NT2/D1 (cell line): ENCODE measurements at places on chromosomes 4 and X.

- DNase-seq, result peak; percentile 36
Observed at GRCh38 chr4:5399790-5400421, 308.5 kb downstream of the EVC2 start.

DNA sequence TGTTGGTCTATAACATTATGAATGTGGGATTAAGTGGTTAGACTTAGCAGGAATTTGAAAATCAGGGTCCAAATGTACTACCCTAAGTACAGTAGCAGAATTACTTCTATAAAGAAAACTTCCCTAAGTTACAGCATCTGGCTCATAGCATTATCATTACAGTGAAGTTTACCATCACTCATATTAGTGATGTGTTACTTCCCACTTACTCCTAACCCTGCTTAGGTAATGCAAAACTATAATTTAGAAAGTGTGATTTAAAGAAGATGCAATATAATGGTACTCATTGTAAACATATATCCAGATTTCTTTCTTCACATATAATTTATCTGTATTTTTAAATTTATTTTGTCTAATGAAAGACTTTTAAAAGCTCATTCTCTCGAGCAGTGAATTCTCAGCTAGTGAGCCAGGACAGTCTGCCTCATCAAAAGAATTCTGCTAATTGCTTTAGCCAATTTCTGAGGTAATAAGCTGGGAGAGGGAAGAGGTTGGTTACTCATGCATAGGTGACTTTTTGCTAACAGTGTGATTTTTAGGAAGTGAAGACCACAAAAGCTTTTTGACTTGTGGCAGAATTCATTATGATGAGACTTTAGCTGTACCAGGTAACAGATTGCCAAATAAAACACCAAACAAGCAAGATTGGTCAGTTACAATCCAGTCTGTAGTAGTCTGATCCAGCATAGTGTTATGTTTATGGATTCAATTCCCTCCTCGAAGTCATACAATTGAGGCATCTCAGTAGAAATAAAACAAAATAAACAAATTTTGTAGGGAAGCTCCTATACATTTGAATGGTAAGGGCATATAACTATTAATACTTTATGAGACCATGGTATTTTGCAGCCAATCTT lies 21.0 kb downstream of the PLS3 start:
- DNase-seq, result no peak

GRCh38 chr4:85866508-85866907 lies 391.6 kb downstream of the ARHGAP24 start:
- no peak for DNase-seq

DNA sequence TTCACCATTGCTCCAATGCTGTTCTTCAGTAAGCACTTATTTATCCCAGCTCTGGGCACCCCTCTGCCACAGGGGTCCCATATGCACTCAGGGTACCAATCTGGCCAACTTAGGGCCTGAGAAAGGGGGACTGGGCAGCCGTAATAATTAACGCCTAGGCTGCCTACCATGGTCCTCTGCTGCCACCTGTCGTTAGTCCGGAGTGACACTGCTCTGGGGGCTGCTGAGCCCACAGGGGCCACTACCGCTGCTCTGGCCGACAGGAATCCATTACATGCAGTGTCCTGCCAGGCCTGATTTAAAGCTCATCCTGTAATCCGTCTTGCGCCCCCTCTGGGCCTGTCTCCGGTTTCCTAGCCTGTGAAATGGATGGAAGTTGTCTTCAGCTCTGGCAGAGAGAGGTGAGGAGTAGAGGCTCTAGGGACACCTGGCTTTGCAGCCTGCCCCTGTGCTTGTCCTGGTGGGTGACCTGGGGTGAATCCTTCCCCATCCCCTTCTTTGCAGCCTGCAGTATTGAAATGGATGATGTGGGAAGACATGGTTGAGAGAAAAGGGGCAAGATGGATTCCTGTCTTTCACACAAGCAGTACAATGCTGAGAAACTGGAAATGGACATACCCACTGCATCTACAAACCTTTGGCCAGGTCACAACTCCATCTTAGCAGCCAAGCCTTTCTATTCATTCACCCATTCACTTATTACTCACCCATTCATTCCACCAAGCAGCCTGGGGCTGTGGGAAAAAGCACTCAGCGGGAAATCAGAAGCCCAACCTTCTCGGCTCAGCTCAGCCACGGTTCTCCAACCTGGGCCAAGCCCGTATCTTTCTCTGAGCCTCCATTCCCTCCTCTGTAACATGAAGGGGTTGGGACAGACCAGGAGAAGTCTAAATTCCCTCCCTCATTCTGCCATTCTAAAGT lies 116.3 kb upstream of the NALF2 start:
- peak; percentile 84 for DNase-seq

DNA sequence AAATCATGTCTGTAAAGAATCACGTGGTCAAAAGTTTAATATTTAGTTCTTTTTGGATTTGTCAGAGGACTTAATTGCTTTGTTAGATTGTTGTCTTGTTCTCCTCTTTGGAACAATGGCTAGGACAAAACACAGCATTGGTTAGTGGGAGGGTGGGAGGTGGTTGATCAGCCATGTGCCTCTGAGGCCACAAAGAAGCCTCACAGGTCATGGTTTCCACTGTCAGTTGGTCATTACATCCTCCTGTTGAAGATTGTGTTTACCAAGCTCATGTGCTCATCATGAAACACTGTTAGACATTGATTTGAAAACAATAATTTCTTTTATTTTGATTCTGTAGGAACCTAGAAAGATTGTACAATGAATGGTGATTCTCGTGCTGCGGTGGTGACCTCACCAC lies 31.9 kb downstream of the ADD1 start:
- no peak for DNase-seq

- DNase-seq, result no peak
Observed at GRCh38 chr4:168336837-168337549, 18.4 kb upstream of the DDX60 start.

DNA sequence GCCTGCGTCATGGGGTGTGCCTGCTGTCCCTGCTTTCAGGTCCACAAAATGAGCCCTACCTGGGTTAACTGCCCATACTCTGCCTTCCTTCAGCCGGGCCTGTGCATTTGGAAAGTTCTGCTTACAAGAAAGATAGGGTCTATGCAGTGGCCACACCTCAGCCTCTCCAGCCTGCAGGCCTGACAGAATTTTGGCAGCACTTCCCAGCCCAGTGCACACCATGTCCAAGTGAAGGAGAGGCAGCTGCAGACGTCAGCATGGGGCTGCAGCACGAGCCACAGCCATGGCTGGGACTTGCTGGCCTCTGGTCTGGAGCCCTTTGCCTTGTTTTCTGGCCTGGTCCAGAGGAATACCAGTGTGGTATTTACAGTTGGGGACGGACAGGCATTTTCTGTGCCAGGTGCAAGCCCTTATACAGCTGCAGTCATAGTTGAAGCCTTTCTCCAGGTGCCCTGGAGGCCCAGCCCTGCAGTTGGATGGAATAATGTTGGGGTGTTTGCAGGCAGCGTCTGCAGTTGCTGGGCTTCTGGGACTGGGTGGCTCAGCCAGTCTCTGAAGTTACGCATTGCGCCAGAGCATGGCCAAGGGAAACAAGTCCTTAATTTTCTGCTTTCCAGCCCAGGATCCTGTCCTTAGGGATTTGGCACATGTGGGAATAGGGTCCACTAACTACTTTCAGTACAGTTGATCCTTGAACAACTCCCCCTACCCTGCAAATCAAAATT lies 26.2 kb downstream of the JADE1 start:
- DNase-seq, result no peak

- no peak for DNase-seq
Observed at GRCh38 chrX:10176121-10177003, 19.6 kb downstream of the CLCN4 start.

DNA sequence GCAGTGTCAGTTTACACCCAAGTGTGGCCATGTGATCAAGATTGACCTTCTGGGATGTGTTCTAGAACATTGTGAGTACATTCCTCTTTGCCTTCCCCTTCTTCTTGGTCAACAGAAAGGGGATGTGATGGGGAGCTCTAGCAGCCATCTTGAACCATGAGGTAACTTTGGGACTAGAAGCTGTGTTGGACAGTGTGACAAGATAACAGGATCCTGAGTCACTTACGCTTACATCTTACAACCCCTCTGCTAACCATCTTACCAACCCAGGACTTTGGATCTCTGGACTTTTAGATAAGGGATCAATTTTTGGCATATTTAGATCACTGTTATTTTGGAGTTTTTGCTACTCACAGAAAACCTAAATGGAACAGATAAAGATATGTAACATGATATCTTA lies 625.6 kb downstream of the BCOR start:
- no peak for DNase-seq

- no peak for DNase-seq
Observed at GRCh38 chr4:37652747-37653527, 33.2 kb downstream of the RELL1 start.

DNA sequence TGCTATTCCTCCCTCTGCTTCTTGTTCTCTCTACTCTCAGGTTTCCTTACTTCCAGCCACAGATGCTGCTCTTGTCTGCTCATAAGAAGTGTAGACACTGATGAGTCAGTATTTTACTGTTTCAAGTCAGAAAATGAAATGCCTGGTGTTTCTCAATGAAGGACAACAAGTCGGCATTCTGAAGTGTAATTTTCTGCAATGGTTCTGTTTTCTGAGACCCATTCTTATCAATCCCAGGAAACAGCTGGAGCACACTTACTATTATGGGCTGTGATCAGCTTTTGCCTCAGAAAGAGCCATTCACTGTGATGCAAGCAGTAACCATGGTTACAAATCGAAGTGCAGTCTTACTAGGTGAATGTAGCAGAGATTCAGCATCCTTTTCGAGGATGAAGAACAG lies 42.0 kb downstream of the SLC4A4 start:
- no peak for DNase-seq

DNA sequence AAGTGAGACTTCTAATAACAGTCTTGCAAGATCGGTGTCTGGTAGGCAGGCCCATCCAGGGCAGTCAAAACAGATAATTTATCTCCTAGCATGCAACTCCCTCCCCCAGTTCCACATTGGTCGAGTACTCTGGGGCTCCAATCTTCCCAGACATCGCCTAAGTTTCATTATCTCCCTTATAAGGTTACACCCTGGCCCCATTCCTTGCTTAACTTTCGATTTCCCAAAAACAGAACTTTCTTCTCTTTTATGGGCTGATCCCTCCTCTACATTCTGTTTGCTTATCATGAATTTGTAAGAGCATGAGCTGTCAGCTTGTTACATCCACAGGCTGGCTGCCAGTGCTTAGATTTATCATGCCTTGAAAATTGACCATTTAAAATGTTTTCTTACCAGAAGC lies 471.3 kb downstream of the TECRL start:
- no peak for DNase-seq

GRCh38 chr4:97984545-97985131 lies 158.6 kb downstream of the STPG2 start:
- no peak for DNase-seq

GRCh38 chr4:113844369-113844768 lies 82.8 kb upstream of the CAMK2D start:
- no peak for DNase-seq

DNA sequence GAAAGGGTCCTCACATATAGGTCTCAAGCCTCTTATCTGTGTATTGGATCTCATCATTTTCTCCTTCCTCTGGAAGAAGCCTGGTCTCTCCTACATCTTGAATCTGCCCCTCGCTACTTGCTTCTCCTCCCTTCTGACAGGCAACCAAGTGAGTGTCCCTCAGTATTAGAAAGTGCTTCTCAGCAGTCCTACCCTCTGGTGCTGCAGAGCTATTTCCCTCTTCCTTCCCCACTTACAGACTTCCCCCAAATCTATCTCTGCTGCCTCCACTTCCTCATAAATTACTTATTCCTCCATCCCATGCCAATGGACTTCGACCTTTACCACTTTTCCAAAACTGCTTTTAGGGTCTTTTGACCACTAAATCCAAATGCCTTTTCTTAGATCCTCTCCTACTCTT lies 129.1 kb upstream of the NAP1L5 start:
- no peak for DNase-seq

DNA sequence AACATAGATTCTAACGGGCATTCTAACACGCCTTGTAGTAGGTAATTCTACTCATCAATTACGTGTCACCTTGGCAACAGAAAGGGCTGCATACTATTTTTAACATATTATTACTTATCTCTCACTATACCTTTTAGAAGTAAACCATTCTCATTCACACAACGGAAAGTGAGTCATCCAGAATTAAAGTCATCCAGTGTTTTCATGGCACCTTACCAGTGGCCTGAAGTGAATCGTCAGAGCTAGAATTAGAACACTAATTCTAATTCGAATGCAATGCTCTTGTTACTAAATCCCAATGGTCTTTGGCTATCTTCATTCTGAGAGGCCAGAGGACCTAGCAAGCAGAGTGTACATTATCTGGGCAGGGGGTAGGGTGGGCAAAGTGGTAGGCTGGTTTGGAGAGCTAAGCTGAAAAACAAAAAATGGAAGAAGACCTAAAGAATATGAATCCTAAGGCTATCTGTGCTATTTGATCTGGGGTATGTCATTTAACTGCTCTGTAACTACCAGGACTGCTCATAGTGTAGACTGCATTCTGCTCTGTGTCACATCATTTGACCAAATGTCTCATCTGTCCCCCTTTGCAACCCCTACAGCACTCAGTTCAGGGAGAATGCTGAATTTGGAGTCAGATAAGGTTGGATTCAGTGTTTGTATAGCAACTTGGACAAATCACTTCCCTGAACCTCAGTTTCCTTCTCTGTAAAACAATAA lies 96.5 kb downstream of the HDAC8 start:
- no peak for DNase-seq
